ENCODE measurements at places on chromosomes 2 and 18.

- DNase-seq, result no peak
These were observed 11.4 kb downstream of the WDSUB1 start for GRCh38 chr2:159275111-159275510.

GRCh38 chr18:50158866-50159653, 35.9 kb downstream of the MYO5B start:
- DNase-seq, result no peak

- no peak for DNase-seq
These were observed 4.7 kb upstream of the OSBPL1A start for GRCh38 chr18:24402209-24402785.

- DNase-seq, result no peak
These were observed 167.5 kb downstream of the TWIST2 start for GRCh38 chr2:239015218-239015900.

- DNase-seq, result no peak
These were observed 7.8 kb upstream of the ARMC9 start for GRCh38 chr2:231190531-231191197.

GRCh38 chr2:171822525-171823322, 71.3 kb downstream of the SLC25A12 start:
- no peak for DNase-seq

GRCh38 chr2:32453242-32454062, 96.6 kb downstream of the BIRC6 start:
- DNase-seq, result no peak

DNA sequence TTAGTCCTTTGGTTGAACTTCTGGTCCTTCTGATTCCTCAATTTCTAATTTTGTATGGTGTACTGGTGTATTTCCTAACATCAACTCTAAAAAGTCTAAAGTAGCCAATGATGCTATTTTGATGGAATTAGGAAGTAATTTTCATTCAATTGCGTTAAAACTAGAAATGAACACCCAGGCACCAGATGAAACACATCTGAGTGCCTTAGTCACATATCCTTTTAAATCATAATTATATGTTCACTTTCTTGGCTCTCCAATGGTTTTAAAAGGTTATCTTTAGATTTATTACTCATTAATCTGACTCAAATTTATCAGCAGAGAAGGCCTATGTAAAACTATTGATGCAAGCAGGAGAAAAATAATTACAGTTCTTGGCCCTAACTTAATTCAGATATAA, 119.7 kb downstream of the GAREM1 start:
- no peak for DNase-seq
